Amniotic epithelial cell (primary cell): ENCODE measurements at places on chromosomes 2 and 18.

DNA sequence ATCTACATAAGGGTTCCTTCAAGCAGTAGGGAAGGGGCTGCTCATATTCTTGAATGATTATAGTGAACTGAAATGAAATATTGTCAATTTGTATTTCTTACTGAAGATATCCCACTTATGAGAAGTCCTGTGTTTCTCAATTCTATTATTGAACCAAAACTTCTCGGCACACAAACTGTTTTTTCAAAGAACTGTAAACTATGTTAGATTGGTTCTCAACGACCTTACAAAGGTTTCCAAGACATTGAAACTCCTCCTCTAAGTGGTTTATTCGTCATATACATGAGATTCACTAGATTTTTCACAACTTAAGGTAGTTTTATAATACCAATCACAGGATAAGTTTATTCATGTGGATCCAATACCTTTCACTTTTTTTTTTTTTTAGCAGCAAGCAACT, 1.4 kb downstream of the CCL20 start:
- DNase-seq: no peak

DNA sequence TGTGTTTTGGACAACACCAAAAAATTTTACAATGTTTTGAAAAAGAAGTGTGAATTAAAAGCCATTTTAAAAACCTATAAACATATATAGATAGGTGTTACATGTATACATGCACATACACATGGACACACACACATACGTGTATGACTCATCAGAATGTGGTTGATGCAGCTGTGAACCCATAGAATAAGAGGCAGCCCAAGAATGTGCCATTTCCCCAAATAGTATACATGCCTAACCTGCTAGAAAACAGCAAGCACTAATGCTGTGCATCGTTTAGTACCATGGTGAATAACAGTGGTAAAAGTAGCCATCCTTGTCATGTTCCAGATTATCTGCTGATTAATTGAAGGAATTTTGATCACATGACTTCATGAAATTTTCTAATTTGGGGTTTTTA, 149.0 kb downstream of the DSEL start:
- DNase-seq: no peak

DNA sequence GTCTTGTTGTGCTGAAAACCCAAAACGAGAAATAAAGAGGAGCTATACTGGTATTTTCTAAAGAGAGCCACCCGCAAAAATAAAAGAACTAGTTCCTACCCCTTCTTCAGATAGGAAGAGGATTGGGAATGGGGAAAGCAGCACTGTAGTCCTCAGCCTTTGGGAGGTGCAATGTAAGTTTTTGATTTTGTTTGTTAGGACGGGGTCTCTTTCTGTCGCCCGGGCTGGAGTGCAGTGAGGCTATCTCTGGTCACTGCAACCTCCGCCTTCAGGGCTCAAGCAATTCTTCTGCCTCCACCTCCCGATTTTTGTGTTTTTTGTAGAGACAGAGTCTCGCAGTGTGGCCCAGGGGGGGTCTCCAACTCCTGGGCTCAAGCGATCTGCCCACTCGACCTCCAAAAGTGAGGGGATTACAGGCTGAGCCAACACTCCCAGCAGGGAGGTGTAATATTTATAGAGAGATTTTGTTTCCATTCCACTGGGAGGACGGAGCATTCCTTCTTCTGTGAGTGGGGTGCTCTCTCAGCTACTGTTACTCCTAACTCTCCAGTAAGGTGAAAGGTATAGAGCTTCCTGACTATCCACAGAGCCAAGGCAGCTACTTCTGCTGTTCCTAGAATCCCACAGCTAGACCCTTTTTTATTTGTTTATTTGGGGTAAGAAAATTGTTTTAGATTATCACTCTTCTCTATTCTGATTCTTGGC, 13.1 kb upstream of the GULP1 start:
- no peak for DNase-seq

DNA sequence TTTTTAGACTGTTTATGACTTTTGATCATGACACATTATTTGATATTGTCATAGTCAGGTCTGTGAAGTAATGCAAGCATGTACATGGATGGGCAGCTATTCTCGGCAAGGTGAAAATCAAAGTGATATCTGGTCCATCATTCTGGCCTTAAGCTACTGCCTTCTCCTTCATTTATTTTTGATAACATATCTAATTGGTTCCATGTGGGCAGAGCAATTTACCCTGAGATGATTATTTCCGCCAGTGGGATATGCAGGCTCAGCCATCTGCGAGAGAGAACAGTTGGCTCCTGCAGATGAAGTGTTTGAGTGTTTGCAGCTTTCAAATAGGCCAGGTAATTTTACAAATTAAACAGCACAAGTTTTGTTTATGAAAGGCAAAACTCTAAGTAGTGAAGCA, 116.4 kb downstream of the LYPD6 start:
- no peak for DNase-seq

DNA sequence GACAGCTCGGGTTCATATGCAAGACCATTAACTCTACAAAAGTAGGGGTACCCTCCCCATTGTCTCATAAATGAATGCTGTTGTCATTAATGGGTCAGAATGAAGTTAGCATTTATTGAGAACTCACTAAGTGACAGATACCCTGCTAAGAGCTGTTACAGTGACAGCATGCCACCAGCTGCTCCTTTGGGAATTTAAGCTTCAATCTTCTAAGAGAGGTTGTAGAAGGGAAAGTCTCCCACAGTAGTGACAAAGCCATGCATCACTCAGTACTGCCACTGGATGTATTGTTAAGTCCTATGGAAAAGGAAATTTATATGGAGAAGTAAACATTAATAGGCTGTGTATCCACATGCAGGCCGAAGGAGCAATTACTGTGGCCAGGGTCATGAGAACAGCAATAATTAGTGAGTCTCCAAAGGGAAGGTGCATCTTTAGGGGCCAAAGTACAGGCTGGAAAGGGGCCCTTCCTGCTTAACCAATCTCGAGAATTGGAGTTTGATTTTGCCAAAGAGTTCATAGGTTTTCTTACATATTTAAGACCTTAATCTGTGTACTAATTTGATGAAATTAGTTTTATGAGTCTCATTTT, 64.5 kb upstream of the FAM124B start:
- no peak for DNase-seq

DNA sequence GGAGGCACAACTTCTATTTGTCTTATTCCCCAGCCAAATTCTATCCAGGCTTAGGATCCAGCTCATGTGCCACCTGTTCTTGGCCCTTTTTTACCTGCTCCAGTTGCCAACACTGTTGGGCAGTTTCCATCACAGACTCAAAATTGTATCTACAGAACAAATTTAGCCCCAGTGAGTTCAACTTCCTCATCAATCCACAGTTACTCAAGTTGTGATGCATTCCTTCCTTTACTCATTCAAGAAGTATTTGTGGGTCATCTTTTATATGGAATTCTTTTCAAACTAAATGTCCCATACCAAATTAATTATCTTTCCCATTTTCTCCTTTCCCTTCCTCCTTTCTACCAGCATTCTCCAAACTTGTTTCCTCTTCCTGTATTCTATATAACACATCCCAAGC, 12.7 kb upstream of the DDX18 start:
- no peak for DNase-seq

DNA sequence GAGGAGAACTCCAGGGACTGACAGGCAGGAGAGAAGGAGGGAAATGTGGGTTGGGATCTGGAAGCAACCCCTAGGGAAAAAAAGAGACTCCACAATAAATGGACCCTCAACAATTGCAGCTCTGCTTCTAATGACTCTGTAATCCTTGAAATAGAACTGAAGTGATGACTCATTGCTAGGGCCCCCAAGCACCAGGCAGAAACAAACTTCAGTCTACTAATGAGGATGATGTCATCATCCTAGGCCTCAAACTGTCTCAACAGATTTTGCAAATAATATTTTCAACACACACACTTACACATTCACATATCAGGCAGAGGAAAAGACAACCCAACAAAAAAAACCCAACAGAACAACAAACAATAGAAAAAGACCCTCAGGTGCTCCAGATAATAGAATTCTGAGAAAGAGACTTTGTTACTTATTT, 143.3 kb downstream of the HDAC4 start:
- peak; percentile 96 for DNase-seq

DNA sequence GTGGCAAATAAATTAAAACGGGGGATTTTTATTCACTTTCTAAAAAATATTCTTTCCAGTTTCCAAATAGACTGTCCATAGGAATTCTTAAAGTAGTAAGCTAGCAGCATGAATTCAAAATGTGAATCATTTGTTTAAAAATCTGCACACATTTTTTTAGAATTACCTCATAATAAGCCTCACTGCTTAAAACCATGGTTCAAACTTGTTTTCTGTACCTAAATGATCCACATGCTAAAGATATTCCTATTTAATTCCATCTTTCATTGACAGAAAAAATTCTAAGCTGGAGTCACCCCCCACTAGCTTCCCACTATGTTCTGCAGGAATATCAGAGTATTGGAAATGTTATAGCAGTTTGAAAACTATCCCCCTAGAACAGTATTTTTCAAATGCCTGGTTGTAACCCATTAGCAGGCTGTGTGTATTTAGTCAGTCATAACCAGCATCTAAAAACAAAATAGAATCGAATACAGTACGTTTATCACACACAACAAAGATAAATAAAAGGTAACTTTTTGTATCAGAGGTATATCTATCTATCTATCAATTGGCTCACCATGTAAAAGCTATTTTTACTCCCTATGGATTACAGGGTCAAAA, 11.2 kb upstream of the IKZF2 start:
- DNase-seq: peak; percentile 40

- DNase-seq: peak; percentile 70
Measured at GRCh38 chr2:166653185-166653813, 159.2 kb upstream of the SCN7A start.

DNA sequence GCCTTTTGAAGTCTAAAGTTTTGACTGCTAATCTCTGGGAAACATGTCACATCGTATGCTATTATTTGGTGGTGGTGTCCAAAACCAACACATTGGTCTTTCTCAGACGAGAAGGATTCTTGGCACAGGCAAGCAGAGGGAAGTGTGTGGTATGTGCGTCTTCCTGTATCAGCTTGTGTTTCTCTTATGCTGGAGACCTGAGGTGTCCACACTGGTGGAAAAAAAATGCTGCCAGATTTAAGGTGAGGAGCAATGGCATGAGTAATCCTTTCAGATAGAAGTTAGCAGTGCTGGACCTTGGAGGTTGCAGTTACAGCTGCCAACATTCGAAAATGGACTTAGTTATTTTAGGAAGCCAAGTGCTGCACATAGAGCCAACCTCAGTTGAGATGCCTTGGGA, 11.7 kb upstream of the FHL2 start:
- DNase-seq: no peak

DNA sequence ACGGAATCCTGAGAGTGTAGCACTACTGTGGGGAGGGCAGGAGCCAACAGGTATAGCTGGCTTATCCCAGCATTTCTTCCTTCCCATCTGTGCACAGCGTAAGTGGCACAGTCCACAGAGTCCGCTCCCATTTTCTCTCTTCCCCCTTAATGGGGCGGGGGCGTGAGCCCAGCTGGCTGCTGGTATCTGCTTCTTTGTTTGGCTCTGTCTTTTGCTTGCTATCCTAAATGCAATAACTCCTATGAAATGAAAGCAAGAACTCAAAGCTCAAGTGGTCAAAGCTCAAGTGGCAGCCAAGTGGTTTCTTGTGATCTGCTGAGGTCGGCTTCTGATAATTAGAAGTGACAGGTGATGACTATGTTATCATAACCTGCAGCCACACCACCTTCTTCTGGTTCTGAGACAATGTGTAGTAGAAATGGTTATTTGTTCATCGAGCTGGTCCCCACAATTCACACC, 192.7 kb downstream of the PLCL1 start:
- no peak for DNase-seq

GRCh38 chr18:23548719-23549118, 37.6 kb downstream of the NPC1 start:
- no peak for DNase-seq

GRCh38 chr18:12374401-12374800, 2.6 kb downstream of the AFG3L2 start:
- DNase-seq: no peak

DNA sequence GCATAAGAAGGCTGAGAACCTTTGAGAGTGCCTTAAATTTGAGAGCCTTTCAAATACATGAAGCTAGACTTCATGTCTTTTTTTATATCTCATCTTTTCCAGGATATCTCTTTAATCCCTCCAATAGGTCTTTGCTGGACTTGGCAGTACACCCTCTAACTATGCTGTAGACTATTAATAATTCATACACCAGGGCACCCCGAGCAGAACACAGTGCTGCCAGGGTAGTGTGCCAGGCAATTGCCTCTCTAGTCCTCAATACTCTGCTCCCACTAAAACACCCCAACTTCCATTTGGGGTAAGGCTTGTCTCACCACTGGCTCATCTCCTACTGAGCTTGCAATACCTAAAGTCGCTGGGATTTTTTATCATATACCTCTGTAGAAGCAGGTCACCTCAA, 80.8 kb downstream of the VIT start:
- no peak for DNase-seq

GRCh38 chr2:167028503-167028902, 140.2 kb downstream of the XIRP2 start:
- no peak for DNase-seq

GRCh38 chr2:238462782-238463396, 36.2 kb downstream of the ASB1 start:
- DNase-seq: peak; percentile 59

GRCh38 chr2:121833358-121833723, 77.9 kb downstream of the TSN start:
- DNase-seq: no peak

GRCh38 chr2:100381240-100381639, 36.2 kb downstream of the CHST10 start:
- DNase-seq: peak; percentile 73

DNA sequence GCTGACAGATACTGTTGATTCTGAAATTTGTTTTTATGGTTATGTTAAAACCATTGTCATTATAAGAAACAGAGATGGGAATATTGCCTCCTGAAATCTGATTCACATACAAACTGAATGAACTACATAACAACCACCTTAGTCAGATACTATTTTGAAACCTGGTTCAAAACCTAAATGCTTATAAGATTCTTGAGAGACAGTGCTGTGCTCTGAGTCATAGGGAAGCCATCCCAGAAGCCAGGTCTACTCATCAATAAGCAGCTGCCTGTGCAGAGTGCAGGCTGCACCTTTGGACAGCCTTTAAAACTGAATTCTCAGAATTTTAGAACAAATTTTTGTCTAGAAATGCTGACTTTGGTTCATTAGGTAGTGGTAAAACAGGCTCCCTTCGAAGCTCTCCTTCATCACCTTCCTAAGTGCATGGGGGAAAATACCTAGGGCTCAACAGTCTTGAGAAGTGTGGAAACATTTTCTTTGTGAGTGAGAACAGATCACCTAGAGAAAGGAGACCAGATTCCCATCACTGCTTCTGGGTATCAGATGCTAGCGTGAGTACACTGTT, at the start of gene SERPINB7:
Gene SERPINB7 (plus strand): TSS at position 253 of the 565 bp plus-strand sequence. CDS start 6,955 bp downstream, outside the sequence.
- peak; percentile 82 for DNase-seq

DNA sequence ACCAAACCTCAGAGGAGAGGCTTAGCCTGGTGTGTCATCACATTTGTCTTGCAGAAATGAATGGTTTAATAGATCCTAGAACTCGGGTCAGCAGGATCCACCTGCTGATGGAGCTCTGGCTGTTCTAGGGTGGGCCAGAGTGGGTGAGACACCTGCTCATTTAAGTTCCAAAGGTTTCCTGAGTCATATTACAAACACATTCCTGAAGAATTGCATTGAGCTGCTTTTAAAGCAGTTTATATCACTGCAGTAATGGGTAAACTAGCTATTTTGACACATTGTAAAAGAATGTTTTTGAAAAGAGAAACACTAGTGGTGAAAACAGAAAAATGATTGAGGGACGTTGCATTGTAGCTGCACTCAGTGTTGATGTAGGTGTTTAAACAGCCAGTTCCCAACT, 175.3 kb upstream of the TCF4 start:
- DNase-seq: peak; percentile 63
